ENCODE measurements at places on chromosomes 2 and 18.

DNA sequence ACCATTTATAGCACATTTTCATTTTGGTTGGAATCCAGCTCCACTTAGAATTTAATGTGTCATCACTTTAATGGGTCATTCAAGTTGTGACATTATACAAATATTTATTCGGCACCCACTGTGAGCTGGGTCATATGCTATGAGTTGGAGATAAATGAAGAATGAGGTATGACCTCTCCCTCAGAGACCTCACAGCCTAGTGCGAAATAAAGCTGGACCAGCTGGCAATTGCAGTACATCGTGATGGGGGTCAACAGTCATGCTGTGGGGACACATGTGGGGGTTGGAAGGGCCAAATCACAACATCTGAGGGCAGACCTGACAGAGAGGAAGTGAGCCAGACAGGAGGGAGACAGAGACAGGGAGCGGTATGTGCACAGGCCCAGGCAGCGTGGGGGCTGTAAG lies 175.4 kb downstream of the MAIP1 start:
- DNase-seq: no peak

DNA sequence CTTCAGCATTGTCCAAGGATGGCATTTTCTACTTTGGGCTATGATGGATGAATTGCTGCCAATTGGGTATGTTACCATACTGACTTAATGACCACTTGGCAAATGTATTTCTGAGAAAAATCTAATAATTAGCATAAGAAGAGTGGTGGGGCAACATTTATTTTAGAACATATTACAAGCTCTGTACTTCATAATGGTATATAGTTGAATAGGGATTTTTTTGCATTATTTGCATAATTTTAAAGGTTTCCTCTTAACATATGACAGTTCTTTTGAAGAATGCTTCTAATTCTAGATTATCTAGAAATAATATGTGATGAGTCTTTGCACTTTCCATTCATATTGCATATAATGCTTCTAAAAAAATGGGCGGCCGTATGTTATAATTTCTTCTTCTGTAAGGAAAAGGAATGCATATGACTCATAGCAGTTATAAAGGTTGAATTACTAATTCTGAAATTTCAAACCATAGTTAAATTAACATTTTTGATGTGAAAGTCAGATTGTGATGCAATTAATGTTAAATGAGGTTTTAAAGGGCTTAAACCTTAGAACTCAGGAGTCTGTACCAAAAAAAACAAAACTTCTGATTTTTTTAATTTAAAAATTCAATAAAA lies 1652.3 kb upstream of the SLC39A10 start:
- no peak for DNase-seq

GRCh38 chr2:62114564-62114963 lies 81.4 kb upstream of the B3GNT2 start:
- DNase-seq: no peak

GRCh38 chr18:76885001-76885400 lies 62.6 kb downstream of the ZNF236 start:
- DNase-seq: no peak

GRCh38 chr2:439077-439476 lies 151.2 kb upstream of the ALKAL2 start:
- DNase-seq: no peak

GRCh38 chr2:169107645-169108044 lies 38.3 kb downstream of the DHRS9 start:
- no peak for DNase-seq

- DNase-seq: no peak
Measured at GRCh38 chr2:37683921-37684780, 12.7 kb upstream of the CDC42EP3 start.

DNA sequence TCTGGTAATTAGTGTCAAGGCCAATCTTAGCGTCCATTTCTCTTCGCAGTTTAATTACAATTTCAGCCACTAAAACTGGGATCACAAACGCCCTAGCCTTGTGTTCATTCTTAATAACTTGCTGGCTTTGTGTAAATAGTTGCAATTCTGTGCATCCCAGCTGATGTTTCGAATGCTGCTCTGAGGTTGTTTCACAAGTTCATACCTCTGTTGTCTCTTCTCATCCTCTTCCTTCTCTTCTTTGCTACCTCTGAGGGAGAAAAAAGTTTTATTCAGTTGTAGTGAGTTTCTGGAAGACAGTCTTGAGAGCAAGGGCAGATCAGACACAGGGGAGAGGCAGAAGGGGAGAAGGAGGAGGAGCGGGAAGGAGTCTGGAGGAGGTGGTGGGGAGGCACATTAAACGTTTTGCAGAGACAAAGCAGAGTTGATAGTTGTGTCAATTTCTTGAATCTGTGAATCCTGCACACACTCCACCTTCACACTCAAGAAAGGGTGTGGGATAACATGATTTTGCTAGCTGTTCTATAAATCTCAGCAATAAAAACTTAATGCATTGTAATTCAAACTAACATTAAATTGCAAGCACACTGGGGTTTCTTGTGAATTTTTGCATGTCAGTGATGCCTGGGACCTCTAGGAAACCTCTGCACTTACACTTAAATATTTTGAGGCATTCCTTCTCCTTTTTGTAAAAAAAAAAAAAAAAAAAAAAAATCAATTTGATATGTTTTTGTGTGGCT lies 6.8 kb downstream of the MEIS1 start:
- no peak for DNase-seq

GRCh38 chr2:184890311-184890710 lies 292.0 kb downstream of the ZNF804A start:
- no peak for DNase-seq

- no peak for DNase-seq
Measured at GRCh38 chr2:63842149-63843061, 709 bp downstream of the UGP2 start.

- DNase-seq: no peak
Measured at GRCh38 chr2:54602736-54603322, 120.6 kb upstream of the EML6 start.

- DNase-seq: no peak
Measured at GRCh38 chr2:212548455-212548819, 9.8 kb upstream of the ERBB4 start.

DNA sequence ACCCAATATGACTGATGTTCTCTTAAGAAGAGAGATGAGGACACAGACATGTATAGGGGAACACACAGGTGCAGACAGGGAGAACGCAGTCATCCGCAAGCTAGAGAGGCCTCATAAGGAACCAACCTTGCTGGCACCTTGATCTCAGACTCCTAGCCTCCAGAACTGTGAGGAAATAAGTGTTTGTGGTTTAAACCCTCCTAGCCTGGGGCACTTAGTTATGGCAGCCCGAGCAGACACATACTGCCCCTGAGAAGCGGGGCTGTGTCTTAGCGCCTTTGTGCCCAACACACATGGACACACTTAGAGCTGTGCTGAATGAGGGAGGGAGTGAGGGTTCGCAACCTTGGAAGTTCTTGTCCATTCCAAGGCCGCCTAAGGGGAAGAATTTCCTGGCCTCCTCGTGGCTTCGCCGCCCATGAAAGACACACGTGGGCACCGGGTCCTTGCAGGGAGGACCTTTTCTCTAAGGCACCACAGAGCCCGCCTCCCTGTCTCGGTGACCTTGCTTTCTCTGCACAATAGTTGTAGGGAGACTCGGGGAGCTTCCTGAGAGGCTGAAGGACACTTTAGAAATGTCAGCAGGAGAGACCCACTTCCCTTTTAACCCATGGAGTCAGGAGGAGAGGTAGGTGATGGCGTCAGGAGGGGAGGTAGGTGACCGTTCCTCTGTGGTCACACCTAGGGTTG lies 224.5 kb upstream of the HDAC4 start:
- DNase-seq: no peak

DNA sequence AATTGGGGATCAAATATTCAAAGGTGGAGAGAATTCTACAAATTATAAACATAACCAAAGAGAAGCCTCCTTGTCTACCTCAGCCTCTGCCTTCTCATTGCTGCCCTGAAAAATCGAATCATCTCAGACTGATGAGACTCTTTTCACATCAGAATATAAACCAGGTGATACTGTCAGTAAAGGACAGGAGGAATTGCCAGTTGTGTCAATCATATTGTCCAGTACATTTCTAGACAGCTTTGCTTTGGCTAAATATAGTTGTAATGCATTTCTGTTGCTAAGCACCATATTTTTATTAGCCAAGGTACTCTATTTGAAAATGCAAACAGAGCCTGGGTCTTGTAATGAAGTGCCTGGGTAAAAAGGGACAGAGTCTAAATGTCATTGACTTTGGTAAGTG lies 92.6 kb upstream of the TLK1 start:
- no peak for DNase-seq

DNA sequence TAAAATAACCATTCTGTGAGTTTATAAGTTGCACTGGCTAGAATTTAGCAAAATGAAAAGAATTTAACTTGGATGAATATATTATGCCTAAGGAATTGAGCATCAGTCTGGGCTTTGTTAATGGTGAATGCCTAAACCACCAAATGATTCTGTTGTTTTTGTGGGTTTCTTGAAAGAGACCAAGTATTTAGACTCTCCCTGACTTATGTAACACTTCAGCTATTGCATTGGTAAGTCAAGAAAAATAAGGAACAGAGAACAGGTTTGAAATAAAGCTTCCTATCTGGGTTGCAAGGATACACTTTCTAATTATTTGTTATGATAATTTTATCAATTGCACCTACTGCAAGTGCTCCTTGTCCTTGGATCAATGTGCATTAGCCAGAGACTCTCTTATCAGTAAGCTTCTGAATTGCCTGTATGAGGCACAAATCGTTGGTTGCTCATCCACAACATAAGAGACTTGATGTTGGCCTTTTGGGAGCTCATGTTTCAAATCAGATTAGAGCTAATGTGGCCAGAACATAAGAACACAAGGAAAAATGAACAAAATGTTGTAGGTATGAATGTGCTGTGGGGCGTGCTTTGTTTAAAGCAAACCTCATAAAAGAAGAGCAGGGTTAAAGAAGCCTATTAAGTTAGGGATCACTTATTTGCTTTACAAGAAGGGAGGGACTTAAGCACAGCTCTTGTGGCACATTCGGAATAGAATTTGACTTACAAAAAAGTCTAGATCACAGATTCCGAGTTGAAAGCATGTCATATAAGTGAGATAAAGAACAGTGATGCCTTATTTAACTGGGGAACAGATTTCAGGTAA lies 37.2 kb downstream of the PRKCE start:
- no peak for DNase-seq

- DNase-seq: no peak
Measured at GRCh38 chr2:105183555-105184323, 57.8 kb upstream of the GPR45 start.

DNA sequence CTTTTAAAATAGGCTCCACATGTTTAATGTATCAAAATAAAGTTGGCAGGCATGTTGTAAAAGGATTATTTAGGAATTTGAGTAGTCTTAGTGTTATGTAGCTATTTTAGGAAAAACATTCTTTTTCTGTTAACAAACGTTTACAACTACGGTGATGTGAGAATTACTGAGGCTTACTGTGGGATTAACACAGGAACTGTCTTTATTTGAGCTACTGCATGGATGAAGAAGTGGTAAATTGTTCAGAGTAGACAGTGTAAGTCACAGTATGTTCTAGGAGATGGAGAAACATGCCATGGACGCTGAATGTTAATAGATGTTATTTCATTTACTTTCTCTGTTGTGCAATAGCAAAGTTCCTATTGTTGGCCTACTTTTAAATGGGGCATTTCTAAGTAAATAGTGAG lies 1.6 kb downstream of the PPM1B start:
- DNase-seq: no peak

- DNase-seq: no peak
Measured at GRCh38 chr2:226190479-226191252, 609.0 kb downstream of the IRS1 start.

GRCh38 chr2:180202467-180202951 lies 195.4 kb upstream of the CWC22 start:
- no peak for DNase-seq

DNA sequence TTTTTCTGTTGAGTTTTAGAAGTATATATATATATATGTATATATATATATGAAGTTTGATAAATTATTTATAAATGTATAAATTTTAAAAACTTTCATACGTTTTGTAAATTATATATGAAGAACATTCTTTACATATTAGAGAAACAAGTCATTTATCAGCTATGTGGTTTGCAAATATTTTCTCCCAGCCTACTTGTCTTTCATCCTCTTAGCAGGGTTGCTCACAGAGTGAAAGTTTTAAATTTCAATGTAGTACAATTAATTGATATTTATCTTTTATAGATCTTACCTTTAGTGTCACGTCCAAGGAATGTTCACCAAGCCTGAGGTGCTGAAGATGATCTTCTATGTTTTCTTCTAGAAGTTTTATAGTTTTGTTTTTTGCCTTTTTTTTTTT lies 78.3 kb upstream of the HS6ST1 start:
- no peak for DNase-seq

DNA sequence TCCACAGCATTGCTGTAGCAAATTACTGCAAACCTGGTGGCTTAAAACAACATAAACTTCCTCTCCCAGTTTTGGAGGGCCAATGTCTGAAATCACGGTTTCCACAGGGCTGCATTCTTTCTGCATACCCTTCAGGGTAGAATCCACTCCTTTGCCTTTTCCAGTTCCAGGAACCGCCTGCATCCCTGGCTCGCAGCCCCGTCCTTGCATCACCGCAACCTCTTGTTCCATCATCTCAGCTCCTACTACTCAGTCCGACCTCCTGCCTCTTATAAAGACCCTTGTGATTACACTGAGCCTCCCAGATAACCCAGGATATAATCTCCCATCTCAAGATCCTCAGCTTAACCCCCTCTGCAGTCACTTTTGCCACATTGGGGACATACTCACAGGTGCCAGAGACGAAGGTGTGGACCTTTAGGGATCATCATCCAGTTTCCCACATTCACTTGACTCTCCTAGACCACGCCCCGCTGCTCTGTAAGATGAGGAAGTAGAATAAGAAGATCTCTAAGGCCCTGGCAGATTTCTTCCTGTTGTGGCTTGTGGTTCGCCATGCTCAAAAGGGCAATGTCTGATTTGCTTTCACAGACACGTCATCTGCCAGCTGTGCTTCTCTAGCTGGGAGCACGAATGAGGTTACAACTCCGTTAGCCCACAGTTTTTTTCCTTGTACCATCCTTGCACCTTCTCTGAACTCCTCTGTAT lies 103.6 kb upstream of the AGAP1 start:
- no peak for DNase-seq

DNA sequence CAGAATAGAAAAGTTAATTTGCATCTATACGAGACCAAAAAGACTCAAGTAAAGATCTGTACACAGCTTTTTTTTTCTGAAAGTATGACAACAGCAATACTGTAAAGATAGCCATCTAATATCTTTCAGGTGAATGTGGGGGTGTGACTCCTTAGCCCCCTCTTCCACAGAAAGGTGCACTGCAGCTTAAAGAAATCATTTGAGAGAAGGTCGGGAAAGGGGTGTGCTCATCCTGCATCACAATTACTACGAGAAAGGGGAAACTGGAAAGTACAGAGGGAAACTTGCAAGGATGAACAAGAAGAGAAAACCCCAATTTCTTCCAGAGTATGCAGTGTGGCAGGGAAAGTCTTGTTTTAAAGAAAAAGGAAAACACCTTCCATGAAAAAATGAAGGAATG lies 255.6 kb downstream of the CCDC178 start:
- no peak for DNase-seq

DNA sequence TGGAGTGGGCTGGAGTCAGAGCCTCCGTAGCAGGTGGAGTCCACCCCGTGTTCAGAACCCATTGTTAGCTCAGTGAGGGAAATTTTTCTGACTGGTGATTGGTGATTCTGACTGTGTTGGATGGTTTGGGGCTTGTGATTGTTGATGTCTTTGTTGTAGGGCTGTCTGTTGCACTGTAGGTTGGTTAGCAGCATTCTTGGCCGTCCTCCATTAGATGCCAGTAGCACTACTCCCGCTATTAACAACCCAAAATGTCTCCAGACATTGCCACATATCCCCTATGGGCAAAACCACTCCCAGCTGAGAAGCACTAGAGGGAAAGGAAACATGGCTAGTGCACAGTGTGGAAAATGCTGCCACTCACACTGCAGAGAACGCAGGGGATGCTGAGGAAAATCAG lies 51.7 kb downstream of the ARMC9 start:
- no peak for DNase-seq

- no peak for DNase-seq
Measured at GRCh38 chr2:207286106-207286505, 120.4 kb upstream of the KLF7 start.

All from stimulated activated CD8-positive, alpha-beta memory T cell treated with anti-CD3 and anti-CD28 coated beads, Interleukin-15, amount 100 ng/mL, for 24 hours (primary cell).